ENCODE measurements at places on chromosomes 13 and 19.
A peak's percentile ranks its signal among the peaks of the same experiment; 100 is the strongest.

DNA sequence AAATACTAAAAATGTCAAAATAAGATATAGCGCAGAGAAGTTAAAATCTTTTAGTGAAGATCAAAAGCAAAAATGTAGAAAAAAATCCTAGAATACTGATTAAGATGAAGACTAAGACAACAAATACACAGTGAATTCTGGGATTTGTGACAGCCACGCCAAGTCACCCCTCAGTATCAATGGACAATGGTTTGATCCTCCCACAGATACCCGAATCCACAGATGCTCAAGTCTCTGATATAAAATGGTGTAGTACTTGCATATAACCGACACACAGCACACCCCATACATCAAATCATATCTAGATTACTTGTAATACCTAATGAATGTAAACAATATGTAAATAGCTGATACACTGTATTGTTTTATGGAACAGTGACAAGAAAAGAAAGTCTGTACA is 5.9 kb downstream of the MIPEP start:
- DNase-seq = no peak

GRCh38 chr19:13795595-13796300 is 505 bp downstream of the ZSWIM4 start:
- DNase-seq = no peak

- DNase-seq = no peak
These were observed 4.2 kb upstream of the WBP4 start for GRCh38 chr13:41056826-41057711.

- no peak for DNase-seq
These were observed 306.1 kb downstream of the DCT start for GRCh38 chr13:94173312-94173854.

GRCh38 chr13:39016787-39017186 is 21.1 kb downstream of the PROSER1 start:
- DNase-seq = no peak

DNA sequence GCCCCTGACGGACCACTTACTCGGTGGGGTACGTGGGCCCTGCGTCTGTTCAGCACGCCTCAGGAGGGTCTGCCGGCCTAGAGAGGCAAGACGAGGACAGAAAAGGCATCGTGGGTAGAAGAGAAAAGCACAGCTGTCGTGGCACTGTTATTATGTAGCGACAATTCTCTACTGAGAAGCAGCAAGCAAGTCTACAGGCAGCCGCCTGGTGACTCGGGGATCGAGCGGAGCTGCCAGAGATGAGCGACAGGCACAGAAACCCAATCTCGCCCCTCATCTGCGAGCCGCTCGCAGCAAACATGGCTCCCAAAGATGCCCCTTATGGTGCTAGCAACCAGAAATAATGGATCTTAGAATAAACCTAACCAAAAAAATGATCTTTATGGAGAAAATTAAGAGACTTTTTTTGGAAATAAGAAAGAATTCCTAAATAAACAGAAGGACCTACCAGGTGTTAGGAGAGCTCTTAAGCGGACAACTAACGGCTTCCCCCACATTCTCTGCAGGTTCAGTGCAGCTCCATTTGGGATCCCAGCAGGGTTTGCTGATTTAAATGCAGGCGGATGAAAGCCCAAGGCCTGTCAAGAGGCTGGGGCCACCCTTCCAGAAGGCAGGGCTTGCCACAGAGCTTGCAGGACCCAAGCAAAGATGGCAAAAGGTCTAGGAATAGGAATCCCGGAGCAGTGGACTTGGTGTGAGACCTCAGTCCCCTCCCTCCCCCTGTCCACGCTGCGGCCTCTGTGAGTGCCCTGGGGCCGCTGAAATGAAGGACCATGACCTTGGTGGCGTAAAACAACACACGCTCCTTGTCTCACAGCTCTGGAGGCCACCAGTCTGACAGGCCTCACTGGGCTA is 152.6 kb downstream of the KDM4B start:
- DNase-seq = no peak

- DNase-seq = peak; percentile 92
These were observed 4.7 kb upstream of the SIGLECL1 start for GRCh38 chr19:51246164-51246552.

DNA sequence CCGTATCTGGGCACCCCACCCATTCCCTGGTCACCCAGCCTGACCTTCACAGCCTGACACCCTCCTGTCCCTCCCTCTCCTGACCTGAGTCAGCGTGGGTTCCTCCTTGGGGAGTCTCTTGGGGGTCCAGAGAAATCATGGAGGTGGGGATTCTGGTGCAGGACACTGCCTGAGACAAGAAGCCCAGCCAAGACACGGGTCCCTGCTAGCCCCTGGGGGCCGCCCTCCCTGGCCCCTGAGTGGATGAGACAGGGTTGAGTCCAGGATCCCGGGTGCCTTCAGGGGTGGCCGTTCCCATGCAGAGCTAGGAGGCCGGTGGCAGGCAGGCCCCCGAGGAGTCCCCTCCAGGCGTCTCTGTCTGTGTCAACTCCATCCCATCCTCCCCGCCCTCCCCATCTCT is 1.6 kb downstream of the MAP2K7 start:
- no peak for DNase-seq

DNA sequence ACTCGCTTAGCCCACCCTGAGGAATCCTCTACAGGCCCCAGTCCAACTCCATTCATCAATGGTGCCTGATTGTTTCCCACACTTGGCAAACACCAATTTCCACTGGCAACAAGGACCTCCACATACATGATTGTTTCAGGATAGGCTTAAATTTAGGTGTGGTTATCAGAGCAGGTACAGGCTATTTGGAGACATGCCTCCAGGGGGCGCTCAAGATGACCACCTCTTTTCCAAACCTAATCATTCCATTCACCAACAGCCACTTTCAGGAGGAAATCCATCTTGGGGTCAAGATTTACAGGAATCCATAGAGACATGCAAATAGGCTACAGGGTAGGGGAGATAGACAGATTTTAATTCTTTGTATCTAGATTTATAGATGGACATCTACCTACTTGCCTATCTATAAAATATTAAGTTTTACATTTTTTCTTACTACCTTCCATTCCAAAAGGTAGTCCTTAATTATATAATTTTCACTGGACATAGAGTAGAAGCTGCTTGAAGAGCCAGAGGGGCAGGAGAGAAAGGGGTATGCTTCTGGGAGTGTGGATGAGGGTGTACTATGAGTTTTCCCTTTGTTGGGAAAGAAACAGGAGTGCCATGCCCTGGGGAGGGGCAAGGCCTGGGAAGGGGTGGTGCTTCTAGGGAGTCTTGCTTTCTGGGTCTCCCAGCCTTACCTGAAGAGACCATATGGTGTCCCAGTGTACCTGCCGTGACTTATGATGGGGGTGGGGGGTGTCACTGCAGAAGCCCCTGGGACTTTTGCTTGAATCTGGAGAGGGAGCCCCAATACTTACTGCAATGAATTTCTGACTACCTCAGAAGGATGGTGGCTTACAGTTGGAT is 14.1 kb upstream of the PCDH8 start:
- DNase-seq = no peak

DNA sequence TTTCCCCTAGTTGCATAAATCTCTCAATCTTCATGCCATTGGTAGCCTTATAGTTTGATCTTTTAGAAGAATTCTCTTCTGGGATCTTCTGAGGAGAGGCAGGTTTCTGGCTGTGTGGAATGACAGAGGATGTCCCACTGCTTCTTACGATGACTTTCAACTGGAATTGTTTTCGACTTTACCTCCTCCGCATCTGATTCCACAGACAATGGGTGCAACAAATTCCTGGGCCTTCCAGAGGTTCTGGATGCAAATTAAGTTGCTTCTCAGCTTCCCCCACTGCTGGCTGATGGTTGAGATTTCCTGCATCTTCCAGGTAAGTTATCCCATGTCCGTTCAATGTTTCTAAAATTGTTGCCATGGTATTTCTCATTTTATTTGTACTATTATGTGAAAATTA is 142.3 kb upstream of the TSC22D1 start:
- DNase-seq = no peak

DNA sequence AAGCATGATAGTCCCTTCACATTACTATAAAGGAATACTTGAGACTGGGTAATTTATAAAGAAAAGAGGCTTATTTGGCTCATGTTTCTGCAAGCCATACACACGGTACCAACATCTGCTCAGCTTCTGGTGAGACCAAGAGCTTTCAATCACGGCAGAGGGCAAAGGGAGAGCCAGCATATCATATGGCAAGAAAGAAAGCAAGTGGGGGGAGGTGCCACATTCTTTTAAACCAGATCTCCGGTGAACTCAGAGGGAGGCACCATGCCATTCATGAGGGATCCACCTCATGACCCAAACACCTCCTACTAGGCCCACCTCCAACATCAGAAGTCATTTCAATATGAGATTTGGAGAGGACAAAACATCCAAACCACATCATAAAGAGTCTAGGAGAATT is 20.3 kb downstream of the XPO4 start:
- DNase-seq = no peak

GRCh38 chr19:52646571-52647217 is 8.5 kb upstream of the ZNF83 start:
- DNase-seq = peak; percentile 88

DNA sequence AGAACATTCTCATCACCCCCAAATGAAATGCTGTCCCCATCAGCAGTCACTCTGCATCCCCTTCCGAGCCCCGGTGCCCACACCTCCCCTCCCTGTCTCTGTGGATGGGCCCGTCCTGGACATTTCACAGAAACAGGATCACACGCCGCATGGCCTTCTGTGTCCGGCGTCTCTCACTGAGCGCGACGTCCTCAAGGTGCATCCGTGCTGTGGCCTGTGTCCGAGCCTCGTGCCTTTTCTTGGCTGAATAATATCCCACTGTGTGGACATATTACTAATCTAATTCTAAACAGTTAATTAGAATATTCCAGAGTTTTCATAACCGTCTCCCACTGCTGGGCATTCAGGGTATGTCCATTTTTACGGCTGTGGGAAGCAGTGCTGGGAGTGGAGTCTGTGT is 8.7 kb downstream of the NDUFS7 start:
- no peak for DNase-seq

DNA sequence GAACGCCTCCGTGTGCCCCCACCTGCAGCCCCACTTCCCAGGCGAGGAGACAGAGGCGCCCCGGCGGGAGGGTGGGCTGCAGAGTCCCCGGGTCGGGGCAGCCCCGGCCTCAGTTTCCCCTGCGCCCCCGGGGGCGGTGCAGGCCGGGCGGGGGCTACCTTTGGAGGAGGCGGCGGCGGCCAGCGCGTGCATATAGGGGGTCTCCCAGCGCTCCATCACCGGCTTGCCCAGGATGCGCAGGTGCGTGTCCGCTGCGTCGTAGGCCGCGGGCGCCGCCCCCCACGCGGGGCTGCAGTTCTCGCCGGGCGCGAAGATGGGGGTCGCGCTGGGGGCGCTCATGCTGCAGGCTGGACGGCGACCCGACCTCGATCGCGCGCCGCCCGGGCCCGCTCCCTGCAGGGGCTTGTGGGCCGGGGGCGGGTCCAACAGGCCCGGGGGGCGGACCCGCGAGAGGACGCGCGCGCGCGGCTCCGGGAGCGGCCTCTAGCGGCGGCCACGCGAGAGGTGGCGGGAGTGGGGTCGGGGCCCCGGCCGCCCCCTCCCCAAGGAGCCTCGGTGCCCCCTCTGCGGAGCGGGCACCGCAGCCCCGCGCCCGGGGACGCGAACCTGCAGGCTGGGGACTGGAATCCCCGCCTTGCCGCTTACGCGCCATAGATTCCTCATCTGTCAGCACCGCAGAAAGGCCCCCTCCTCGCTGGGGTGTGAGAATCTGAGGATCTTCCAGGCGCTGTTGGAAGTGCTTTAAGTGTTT is at the start of gene GAMT:
Gene GAMT, minus strand, starts transcription at position 405 of the 751 bp plus-strand sequence. Its CDS starts 66 bp downstream, at position 339.
- DNase-seq = no peak

DNA sequence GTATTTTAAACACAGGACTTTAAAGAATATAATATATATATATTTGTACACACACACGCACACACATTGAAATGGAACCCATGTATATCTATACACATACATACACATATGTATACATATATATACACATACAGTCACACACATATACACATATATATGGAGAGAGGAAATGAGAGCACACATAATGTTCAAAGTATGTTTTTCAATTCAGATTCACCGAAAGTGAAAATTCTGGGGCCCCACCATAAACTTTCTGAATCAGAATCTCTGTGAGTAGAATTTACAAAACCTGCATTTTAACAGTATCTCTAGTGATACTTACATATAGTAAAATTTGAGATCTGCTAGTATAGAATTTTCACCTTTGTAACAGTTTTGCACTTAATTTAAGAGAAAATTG is 60.4 kb upstream of the OBI1 start:
- no peak for DNase-seq

GRCh38 chr13:42707586-42707985 is 73.8 kb upstream of the FAM216B start:
- no peak for DNase-seq

GRCh38 chr13:107379407-107380155 is 811.6 kb upstream of the ARGLU1 start:
- no peak for DNase-seq

- DNase-seq = no peak
These were observed 13.9 kb downstream of the FOXO1 start for GRCh38 chr13:40652588-40652940.

DNA sequence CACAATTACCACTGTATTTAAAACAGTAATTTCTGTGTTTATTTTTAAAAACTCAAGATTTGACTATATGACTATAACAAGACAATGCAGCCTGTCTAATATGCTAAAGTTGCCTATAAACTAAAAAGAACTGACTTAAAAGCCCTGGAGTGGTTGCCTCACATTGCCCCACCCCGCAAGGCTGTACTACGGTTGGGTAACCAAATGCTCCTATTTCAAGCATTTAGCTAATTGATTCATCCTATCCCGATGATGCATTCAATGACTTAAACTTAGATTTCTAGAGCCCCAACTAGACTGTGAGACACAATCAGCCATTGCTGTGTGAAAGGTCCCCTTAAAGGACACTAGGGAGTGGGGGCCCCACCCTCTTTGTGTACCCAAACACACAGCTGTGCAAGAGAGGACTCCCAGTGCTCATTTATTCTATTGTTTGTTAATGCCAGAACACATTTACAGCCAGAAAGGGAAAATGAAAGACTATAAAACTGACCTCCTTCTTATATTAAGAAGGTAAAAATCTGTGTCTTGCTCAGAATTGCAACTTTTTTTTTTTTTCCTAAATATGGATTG is 66.9 kb downstream of the MIPEP start:
- DNase-seq = no peak

DNA sequence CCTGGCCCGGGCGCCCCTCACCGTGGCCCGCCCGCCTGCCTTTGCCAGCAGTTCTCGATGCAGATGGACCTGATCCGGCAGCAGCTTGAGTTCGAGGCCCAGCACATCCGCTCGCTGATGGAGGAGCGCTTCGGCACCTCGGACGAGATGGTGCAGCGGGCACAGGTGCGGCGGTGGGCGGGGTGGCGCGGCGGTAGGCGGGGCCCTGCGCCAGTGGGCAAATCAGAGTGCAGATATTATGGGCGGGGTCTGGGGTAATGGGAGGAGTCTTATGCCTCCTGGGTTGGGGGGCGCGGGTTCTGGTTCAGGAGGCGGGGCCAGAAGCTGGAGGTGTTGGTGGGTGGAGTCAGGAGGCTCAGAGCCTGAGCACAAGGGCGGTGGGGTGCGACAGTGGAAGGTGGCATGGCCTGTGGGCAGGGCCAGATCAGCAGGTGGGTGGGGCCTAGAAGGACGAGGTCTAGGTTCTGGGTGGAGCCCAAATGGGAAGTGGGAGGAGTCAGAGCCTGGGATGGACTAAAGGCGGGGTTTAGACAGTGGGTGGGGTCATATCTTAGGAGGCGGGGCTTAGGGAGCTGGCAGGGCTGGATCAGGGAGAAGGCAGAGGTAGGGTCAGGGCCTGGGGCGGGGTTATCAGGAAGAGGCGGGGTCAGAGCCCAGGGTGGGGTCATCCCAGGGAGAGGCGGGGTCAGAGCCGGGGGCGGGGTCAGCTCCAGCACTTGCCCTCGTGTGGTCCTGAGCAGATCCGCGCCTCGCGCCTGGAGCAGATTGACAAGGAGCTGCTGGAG is 5.6 kb downstream of the APC2 start:
- peak; percentile 76 for DNase-seq

Data from GF-D8 (cell line).